Foreskin fibroblast (primary cell): ENCODE measurements at places on chromosomes 13 and 19.

DNA sequence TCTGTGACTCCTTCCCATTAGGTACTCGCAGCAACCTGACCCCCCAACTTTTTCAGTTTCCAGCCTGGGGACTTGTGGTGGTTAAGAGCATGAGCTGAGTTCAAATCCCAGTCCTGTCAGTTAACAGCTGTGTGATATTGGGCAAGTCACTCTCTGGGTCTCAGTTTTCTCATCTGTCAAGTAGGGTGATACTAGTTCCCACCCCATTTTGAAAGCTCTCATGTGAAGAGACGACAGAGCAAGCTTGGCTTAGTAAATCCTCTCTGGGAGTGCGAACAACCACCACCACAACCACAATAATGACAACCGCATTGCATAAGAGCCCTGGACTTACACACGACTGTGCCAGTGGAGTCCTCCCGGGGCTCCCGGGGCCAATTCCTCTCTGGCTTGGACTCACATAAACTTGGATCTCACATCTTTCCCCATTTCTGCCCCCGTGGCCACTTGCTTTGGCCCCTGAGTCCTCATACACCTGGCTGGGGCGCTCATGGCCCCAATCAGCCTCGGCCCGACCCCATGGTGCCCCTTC, 454 bp downstream of the BLVRB start:
- peak; percentile 49 for DNase-seq

DNA sequence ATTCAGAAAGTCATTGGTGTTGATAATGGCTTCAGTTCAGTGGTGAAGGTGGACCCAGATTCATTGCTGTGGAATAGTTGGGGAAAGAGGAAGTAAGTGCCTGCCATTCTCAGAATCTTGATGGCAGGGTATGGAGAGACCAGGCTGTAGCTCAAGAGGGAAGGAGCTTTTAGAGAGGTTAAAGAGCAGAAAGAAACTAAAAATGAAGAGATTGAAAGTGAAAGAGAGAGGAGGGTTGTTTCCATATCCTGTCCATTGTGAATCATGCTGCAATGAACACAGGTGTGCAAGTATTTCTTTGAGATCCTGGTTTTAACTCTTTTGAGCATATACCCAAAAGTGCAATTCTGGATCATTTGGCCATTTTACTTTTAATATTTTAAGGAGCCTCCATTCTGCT, 12.5 kb downstream of the GJB6 start:
- no peak for DNase-seq

GRCh38 chr19:29714953-29715700, at the start of gene C19orf12:
Gene C19orf12, minus strand, starts transcription at chr19:29715261. Its CDS starts 6,848 bp downstream, at chr19:29708413.
- DNase-seq = peak; percentile 25

GRCh38 chr13:110726726-110727125, 13.2 kb downstream of the ING1 start:
- no peak for DNase-seq
